ENCODE measurements at places on chromosomes 2 and 18.

GRCh38 chr2:10777111-10777841, 35.3 kb downstream of the PDIA6 start:
- no peak for DNase-seq

DNA sequence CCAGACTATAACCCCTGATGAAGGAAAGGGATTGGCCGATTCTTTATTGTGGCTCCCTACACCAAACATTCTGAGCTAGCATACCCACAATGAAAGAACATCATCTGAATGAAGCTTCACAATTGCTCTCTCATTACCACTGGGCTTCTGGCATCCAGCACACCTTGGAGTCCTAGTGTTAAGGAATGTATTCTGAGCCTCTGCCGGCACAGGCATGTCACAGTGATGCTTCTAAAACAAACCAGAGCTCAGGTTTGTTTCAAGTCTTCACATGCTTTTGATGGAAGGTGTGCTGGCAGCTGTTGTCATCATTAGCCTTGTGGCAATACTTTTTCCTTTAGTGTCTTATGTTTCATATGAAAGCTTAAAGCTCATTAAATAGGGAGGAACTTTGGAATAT, 76.3 kb upstream of the RBBP8 start:
- DNase-seq: no peak

DNA sequence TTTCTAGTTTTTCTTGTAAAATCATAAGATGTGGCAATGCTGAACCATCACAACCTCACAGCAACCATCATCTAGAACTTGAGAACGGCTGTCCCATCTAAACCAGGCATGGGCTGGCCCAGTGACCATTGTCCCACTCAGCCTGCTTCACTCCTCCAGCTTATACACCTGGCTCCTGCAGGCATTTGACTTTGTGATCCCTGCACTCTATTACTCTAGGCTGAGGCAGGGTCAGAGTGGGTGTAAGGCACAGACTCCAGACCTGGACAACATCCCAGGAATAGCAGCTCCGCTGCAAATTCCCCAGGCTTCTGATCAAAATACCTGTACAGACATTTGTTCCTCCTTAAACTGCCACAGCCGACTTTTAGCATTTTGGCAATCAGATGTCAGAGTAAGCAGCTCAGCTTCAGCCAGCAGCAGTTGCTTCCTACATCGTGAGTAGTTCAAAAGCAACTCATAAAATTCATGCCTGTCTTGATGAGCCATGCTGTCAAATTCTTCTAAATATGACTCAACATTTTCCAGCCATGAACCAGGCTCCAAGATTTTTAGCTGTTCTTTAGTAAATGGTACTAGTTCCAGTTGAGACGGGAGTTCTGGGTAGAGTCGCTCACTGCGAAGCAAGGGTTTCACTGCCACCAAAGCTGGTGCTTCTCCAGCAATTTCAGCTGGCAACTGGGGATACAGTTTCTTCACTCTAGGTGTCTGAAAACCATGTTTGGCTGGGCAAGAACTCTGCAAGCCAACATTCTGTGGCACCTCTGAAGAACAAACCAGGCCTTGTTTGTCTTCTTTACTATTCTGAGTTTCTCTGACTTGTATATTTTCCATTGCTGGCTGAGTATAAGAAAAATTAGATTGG, 12.8 kb downstream of the EPG5 start:
- no peak for DNase-seq

- no peak for DNase-seq
Measured at GRCh38 chr2:49129034-49129433, 25.3 kb downstream of the FSHR start.

DNA sequence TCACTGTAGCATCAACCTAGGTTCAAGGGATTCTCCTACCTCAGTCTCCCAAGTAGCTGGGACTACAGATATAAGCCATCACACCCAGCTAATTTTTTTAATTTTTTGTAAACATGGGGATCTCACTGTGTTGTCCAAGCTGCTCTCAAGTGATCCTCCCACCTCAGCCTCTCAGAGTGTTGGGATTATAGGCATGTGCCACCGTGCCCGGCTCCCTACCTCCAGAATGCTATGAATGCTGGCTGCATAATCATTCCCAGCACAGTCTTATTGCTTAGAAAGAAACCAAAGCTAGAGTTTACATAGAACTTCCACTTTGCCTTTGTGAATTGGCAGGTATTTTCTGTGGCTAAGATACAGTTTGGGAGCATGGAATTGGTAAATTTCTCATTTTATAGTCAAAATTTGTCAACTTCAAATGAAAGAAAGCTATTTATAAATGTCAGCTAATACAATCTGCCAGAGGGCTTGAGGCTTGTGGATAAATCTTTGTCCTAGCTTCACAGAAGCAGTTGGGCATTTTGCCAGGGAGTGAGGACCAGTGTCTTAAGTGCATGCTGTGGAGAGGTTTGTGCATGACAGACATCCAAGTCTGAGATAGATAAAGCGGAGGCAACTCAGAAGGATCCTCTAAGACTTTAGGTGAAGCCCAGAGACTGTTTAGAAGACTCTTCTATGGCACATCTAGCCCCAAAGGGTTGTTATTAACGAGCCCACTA, 175.4 kb downstream of the ANTXR1 start:
- no peak for DNase-seq

- DNase-seq: no peak
Measured at GRCh38 chr18:693466-694187, 18.8 kb downstream of the ENOSF1 start.

GRCh38 chr2:11750422-11750821, 4.0 kb downstream of the LPIN1 start:
- peak; percentile 52 for DNase-seq

DNA sequence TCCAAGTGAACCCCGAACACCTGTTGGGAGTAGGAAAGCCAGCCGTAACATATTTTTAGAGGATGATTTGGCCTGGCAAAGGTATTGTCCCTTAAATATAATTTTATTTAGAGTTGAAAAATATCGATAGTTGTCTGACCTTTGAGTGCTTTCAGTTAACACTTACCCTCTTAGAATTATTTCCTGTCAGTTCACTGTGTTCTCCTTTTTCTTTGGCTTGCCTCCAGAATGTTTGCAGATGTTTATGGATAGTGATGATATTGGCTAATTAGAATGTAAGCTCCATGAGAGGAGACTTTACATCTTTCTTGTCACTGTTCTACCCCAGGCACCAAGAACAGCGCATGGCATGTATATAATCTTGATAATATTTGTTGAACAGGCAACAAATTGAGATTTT, 19.8 kb downstream of the PIKFYVE start:
- no peak for DNase-seq

DNA sequence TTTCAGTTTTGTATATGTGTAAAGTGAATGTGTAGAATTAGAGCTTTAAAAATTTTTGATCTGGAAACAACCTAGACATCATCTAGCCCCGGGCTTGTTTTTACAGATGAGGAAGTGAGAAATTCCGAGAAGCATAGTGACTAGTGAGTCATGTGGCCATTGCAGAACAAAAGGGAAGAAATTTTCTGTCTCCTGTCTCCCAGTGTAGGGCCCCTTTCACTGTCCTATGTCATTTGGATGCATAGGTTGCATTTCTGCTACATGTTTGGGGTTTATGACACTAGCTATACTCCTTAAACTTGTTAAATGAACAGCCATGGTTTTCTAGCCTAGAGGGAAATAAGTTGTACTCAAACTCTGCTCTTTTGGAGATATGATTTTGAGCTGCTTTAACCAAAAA, 84.6 kb downstream of the PLCL1 start:
- no peak for DNase-seq

DNA sequence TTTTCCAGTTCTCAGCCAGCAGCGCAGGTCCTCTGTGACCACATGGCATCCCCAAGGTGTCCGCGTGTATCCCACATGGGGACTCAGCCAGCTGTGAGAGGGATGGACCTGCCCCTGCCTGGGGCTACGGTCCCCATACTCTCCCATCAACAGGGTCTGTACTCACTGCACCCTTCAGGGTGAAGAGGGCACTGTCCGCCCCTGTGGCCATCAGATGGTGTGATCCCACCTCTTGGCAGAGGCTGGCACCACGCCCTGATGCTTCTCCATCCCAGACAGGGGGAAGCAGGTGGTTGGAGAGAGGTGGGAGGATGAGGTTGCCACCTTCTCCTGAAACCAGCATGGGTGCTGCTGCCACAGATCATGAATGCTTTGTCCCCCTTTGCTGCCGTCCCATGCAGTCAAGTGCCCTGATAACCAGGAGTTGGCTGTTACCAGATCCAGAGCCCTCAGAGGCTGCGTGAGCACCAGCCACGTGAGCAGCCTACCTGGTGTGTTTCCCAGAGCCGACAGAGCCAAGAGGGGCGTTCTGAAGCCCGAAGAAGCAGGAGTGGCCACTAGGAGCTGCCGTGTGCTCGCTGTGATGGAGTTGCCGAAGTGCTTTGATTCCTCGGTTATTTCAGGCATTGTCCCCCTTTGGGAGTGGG, 93.9 kb downstream of the SH3RF3 start:
- no peak for DNase-seq

GRCh38 chr2:156448766-156449165, 12.6 kb downstream of the GPD2 start:
- no peak for DNase-seq

- no peak for DNase-seq
Measured at GRCh38 chr2:66695226-66695735, 260.4 kb downstream of the MEIS1 start.

GRCh38 chr18:26999797-27000196, 134.3 kb upstream of the AQP4 start:
- no peak for DNase-seq

GRCh38 chr18:49814147-49814499, 790 bp upstream of the ACAA2 start:
- peak; percentile 58 for DNase-seq

DNA sequence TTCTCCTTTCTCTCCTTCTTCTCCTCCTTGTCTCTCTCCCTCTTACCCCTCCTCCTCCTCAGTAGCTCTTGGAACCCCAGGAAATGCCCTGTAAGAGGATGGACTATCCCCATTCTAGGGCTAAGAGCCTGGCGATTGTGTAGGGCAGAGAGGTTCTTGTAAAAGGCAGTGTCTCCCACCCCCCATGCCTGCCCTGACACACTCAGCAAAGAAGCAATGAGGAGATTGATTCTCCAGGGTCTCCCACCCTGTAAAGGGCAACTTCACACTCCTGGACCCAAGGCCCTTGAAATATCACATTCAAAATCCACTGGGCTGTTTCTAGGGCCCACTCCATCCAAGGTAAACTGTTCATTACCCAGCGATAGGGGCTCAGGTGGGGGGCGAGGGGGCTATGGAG, 144.1 kb downstream of the INSIG2 start:
- DNase-seq: no peak

GRCh38 chr2:215556979-215557378, 121.1 kb upstream of the FN1 start:
- no peak for DNase-seq

GRCh38 chr2:15303874-15304273, 257.3 kb downstream of the NBAS start:
- DNase-seq: no peak

DNA sequence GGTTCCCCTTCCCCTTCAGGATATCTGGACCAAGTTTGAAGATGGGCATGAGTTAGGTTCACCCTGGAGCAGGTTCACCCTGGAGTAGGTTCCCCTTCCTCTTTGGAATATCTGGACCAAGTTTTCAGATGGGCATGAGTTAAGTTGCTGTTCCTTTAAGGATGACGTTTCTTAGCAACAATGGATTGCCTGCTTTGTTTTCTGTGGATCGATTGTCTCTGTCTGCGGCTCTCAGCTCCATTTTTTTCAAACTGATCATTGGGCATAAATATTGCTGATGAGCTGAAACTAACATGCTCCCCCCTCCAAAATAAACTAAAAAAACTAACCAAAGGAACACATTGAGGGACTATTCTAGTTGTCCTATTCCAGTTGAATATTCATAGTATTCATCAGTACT, 149.5 kb downstream of the SPP2 start:
- DNase-seq: no peak

GRCh38 chr2:24421668-24422067, 61.3 kb upstream of the ITSN2 start:
- peak; percentile 75 for DNase-seq

DNA sequence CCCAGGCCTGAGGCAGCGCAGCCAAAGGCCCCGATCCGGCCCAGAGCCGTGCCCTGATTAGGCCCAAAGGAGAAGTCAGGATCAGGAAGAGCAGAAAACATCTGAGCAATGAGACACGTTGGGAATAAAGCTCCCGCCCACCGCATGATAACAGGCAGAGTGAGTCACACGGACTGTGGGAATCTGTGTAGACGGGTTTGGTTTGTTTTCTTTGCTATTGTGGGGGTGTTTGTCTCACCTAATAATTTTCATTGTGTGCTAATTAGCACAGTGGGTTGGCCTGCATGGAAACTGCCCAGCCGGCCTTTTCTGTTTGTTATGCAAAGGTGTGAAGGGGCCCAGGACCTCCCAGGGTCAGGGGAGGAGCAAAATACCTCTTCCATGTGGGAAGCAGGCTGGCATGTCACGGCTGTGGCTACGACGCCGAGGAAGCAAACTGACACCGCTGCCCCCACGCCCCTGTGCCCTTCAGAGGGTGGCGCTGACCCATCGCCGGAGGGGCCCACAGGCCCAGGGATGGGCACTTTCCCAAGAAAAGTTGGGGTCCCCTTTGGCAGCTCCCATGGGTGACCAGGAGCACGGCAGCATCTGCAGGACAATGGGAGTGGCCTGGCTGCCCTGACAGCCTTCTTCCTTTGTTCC, 68.4 kb upstream of the CTDP1 start:
- no peak for DNase-seq

- no peak for DNase-seq
Measured at GRCh38 chr2:224775647-224776046, 59.5 kb upstream of the CCDC195 start.

DNA sequence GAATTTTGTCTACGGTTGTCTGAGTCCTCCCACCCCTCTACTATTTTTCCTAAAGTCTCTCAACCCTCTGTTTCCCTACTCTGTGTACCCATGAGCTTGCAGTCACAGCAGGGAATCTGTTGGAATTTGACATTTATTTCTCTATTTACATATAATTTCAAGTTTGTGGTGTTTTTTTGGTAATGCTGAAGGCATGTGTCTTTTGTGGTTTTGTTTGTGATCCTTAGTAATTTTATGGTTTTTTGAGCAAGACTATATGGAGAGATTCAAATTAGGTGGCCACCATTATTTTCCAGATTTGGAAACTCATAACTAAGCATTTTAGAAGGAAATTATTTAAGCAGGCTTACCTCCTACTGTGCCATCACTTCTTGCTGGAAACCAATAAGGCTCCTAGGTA, 27.2 kb upstream of the FBLN7 start:
- no peak for DNase-seq

GRCh38 chr18:73043211-73043610, 175.4 kb upstream of the NETO1 start:
- no peak for DNase-seq

DNA sequence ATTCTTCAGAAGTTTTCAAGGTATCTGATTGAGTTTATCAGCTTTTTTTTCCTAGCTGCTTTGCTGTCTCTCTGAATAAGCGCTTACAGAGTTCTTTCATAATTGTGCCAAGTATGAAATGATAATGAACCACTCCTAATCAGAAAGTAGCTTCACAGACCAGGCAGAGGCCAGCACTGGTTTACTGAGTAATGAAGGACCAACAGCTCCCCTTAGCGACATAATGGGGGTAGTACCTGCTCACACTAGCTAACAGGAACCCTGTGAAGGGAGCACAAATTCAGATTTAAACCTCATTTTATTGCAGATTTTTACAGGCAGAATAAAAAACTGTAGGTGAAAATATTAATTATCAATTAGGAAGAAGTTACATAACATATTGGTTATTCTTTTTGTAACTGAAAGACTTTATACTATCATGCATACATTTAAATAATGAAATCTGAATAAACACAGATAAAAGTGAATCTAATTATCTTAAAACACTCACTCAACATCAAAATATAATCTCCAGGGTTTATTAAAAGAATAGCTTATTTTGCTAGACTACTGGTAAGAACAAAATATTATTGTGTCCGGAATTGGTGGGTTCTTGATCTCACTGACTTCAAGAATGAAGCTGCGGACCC, 53.7 kb upstream of the LRRC30 start:
- DNase-seq: no peak

Measured in stimulated activated CD4-positive, alpha-beta T cell treated with anti-CD3 and anti-CD28 coated beads, Interleukin-2, amount 100 ng/mL, for 24 hours (primary cell).